Pulmonary artery endothelial cell (primary cell): ENCODE measurements at places on chromosomes 7 and 10. TPM values are rescaled to one million over a fixed set of nuclear protein-coding genes. Genes with fewer than 3 reads are reported as not detected.
A peak's percentile ranks its signal among the peaks of the same experiment; 100 is the strongest.

C10orf90 gene
- total RNA-seq, result not detected in 2 replicates

PTPRZ1 gene
- not detected in 2 replicates for total RNA-seq

NPC1L1 gene
- total RNA-seq, result not detected in 2 replicates

DNA sequence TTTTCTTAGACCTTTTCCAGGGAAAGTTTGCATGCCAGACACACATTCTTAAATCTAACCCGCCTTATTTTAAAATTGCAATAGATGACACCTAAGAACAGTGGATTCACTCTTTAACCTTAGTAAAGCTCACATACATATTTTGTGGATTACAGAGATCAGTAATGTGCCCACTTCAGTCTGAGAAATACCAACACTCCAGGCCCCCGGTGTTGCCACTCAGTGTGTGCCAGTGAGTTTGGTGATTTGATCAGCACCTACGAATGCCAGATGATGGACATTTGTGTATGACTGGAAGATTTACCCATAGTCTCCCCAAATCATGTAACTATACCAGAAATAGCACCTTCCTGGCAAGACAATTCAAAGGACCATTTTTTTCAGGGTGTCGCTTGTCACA lies 2.6 kb downstream of the LRRN3 start:
- no peak for DNase-seq

DNA sequence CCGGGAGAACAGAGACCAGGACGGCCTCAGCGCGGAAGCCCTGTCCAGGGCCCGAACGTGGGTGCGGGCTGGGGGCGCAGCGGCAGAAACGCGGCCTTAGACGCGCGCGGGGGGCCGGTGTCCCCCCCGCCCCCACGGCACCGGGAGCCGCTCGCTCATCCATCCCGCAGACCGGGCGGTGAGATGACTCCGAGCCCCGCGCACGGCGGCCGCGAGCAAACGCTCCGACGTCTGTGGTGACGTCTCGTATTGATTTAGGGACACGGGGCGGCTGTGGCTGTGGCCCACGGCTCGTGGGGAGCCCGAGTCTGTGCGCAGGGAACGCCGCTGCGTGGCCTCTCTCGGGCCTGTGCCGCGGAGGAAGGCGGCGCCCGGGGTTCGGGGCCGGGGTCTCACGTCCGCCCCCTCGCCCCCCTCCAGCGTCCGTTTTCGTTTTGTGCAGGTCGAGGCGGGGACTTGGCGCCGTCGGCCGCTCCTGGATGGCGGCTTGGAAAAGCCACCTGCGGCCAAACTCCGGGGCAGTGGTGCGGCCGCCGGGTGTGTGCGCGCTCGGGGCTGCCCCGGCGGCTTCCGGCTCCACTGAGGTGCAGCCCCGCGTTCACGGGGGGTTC lies 1.0 kb upstream of the NKX6-2 start:
- DNase-seq, result no peak

GRCh38 chr7:144019457-144019856 lies 19.3 kb downstream of the OR6B1 start:
- DNase-seq, result peak; percentile 40

- DNase-seq, result no peak
These were observed 31.1 kb downstream of the LOXL4 start for GRCh38 chr10:98236862-98237261.
